Activated CD8-positive, alpha-beta memory T cell treated with anti-CD3 and anti-CD28 coated beads, Interleukin-2, amount 10 ng/mL, durations not matched to agents 7 days and 5 days (primary cell): ENCODE measurements at places on chromosomes 1 and 21.

- no peak for DNase-seq
- H3K27ac ChIP-seq = no peak overlapping the region
Measured at GRCh38 chr21:16312321-16312720, 582.5 kb downstream of the USP25 start.

DNA sequence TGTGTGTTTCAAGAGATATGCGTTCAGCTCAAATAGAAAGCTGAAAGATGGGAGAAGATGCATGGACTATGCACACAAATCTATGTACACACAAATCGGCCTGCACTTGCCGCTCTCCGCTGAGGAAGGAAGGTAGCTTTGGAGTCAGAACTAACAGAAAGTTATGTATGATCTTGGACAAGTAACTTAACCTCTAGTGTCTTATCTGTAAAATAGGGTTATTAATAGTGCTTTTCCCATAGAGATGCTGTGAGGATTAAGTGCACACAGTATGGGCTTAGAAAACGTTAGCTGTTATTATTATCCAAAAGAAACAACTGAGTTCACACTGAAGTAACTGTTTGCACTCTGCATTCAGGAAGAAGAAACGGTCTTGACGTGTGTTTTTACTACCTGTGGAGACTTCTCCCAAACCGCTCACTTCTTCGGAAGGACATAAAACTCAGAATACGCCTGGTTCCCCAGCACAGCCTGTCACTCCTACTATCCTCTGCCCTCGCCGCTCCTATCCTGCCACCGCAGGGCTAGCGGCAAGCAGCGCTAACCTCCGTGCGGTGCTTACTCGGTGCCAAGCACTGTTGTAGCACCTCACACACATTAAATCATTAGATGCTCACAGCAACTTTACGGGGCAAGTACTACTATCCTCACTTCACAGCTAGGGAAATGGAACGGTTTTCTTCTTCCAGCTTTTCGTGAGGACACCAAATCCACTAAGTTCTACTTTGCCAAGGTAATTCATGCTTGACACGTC, 1.3 kb downstream of the TGFBR3 start:
- H3K4me1 ChIP-seq = peaks cover 31% of the 10 kb centered on the region
- no peaks in the 10 kb centered on the region for H3K36me3 ChIP-seq
- H3K27me3 ChIP-seq = peaks cover 30% of the 10 kb centered on the region
- peak; percentile 58 for DNase-seq
- peak overlapping the region; percentile 26 for H3K27ac ChIP-seq

- no peak for DNase-seq
- no peak overlapping the region for H3K27ac ChIP-seq
- no peaks in the 10 kb centered on the region for H3K4me1 ChIP-seq
- no peak overlapping the region for H3K4me3 ChIP-seq
Measured at GRCh38 chr1:118302145-118302544, 117.1 kb upstream of the SPAG17 start.

DNA sequence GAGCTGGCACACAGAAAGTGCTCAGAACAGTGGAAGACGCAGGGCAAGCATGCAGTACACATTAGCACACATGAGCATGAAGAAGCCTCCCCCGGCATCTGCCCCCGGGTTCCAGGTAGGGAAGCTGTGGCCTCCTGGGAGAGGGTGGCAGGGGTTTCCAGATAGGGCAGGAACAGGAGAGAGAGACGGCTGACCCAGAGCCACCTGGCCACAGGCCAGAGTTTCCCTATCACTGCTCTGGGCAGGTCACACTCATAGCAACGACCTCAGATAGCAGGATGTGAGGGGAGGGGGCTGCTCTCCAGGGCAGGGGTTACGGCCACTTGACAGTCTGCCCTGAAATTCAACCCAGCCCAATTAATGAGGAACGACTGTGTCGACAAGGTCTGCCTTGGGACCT, 36.6 kb downstream of the GLIS1 start:
- peaks cover 1% of the 10 kb centered on the region for H3K4me1 ChIP-seq
- H3K36me3 ChIP-seq = no peaks in the 10 kb centered on the region
- H3K27ac ChIP-seq = no peak overlapping the region
- no peak for DNase-seq

- no peak overlapping the region for H3K4me3 ChIP-seq
- H3K4me1 ChIP-seq = peaks cover 28% of the 10 kb centered on the region
- H3K36me3 ChIP-seq = peaks cover 41% of the 10 kb centered on the region
- DNase-seq = no peak
- no peak overlapping the region for H3K27ac ChIP-seq
Measured at GRCh38 chr1:26705788-26706311, 10.0 kb downstream of the ARID1A start.

DNA sequence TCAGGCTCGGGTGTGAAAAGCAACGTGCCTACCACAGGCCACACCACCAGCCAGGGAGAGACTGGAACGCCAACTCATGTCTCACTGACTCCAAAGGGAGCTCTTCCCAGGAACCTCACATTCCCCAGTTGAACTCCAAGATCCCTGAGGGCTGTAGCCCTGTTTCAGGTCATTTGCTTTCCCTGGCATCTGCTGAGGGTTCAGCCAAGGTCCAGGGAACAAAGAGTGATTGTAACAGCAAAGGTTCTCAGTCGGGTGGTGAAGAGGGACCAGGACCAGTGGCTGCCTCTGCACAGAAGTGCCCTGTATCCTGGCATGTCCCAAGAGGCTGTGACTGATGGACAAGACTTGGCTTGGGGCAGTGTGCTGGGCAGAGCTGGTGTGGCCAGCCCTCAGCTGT, 42.8 kb downstream of the GRIK3 start:
- H3K4me1 ChIP-seq = no peaks in the 10 kb centered on the region
- no peak for DNase-seq
- no peaks in the 10 kb centered on the region for H3K36me3 ChIP-seq
- H3K27me3 ChIP-seq = peaks cover 2% of the 10 kb centered on the region
- H3K27ac ChIP-seq = no peak overlapping the region
- H3K4me3 ChIP-seq = no peak overlapping the region

DNA sequence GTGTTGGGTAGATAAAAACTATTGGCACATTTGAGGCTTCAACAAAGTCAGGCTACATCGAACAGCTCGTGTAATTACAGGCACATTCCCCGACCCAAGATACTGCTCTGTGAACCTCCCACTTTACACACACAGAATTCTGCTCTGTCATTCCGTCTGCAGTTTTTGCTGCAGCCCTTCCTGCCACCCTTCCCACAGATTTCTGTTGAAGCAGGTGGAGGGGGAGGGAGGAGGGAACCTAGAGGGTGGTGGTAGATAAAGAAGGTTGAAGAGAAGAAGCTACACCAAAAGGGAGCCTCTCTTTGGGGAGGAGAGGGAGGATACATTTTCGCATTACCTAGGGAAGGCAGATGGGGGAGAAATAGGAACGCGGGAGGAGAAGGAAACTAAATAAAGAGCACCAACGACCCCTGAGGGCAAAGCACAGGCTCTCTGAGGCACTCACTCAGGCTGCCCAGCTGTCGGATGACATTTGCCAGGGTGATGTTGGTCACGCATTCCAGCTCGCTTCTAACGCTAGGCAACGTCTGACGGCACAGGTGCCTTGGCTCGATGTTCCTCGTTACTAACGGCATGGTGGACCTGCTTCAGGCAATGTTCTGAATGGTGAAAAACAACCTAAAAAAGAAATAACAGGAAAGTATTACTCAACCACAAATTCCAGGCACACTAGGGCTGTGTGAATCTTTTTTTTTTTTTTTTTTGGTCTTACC, 36.0 kb downstream of the GPR3 start:
- H3K27ac ChIP-seq = peak overlapping the region; percentile 14
- H3K4me3 ChIP-seq = no peak overlapping the region
- no peak for DNase-seq

- no peak overlapping the region for H3K4me3 ChIP-seq
- H3K27ac ChIP-seq = no peak overlapping the region
- no peak for DNase-seq
- H3K4me1 ChIP-seq = no peaks in the 10 kb centered on the region
- no peaks in the 10 kb centered on the region for H3K36me3 ChIP-seq
Measured at GRCh38 chr1:164926107-164926506, 367.1 kb downstream of the PBX1 start.

GRCh38 chr1:43706598-43707189, 642 bp upstream of the ST3GAL3 start:
- DNase-seq = peak; percentile 47
- no peaks in the 10 kb centered on the region for H3K27me3 ChIP-seq
- H3K36me3 ChIP-seq = peaks cover 22% of the 10 kb centered on the region
- peak overlapping the region; percentile 74 for H3K27ac ChIP-seq
- H3K4me1 ChIP-seq = peaks cover 44% of the 10 kb centered on the region

GRCh38 chr1:163777205-163777604, 455.5 kb downstream of the NUF2 start:
- no peaks in the 10 kb centered on the region for H3K36me3 ChIP-seq
- H3K27ac ChIP-seq = no peak overlapping the region
- H3K4me3 ChIP-seq = no peak overlapping the region
- H3K27me3 ChIP-seq = no peaks in the 10 kb centered on the region
- H3K4me1 ChIP-seq = no peaks in the 10 kb centered on the region

DNA sequence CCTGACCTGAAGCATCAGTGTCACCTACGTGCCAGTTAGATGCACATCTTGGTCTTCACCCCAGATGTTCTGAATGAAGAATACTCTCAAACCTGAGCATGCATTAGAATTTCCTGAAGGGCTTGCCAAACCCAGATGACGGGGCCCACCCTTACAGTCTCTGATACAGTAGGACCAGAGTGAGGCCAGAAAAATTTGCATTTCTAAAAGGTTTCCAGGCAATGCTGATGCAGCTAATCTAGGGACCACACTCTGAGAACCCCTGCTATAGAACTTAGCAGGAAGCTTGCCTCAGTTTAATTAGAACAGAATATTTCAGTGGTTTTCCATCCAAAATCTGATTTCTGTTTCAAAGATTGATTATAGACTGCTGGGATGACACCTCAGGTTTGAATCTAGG, 9.9 kb upstream of the CTBS start:
- no peaks in the 10 kb centered on the region for H3K27me3 ChIP-seq
- H3K36me3 ChIP-seq = peaks cover 10% of the 10 kb centered on the region
- H3K4me3 ChIP-seq = no peak overlapping the region
- DNase-seq = no peak
- peaks cover 1% of the 10 kb centered on the region for H3K4me1 ChIP-seq

GRCh38 chr1:221230605-221231004, 351.4 kb downstream of the HLX start:
- no peak overlapping the region for H3K27ac ChIP-seq
- H3K36me3 ChIP-seq = no peaks in the 10 kb centered on the region
- no peak for DNase-seq
- no peaks in the 10 kb centered on the region for H3K27me3 ChIP-seq
- no peak overlapping the region for H3K4me3 ChIP-seq

DNA sequence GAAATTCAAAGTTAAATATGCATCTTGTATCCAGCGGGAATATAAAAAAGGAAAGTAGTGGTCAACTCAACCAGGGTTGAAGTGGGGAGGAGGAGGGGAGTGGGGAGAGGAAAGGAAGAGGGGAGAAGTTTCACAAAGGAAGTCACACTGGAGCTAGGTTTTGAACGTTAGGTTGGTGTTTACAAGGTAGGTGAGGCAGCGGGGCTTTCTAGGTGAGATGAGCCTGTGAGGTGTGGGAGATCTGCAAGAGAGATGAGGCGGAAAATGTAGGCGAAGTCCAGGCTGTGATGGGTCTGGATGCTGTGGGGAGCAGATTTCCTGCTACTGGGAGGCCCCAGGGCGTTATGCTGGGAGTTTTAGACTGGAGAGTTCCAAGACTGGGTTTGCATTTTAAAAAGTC, 36.1 kb upstream of the IL20 start:
- peaks cover 7% of the 10 kb centered on the region for H3K27me3 ChIP-seq
- DNase-seq = no peak
- H3K4me1 ChIP-seq = peaks cover 58% of the 10 kb centered on the region
- H3K4me3 ChIP-seq = no peak overlapping the region
- no peaks in the 10 kb centered on the region for H3K36me3 ChIP-seq
- peak overlapping the region; percentile 77 for H3K27ac ChIP-seq

GRCh38 chr1:67274623-67275325, 32.9 kb upstream of the IL12RB2 start:
- peaks cover 28% of the 10 kb centered on the region for H3K36me3 ChIP-seq
- no peaks in the 10 kb centered on the region for H3K27me3 ChIP-seq
- DNase-seq = peak; percentile 46
- H3K27ac ChIP-seq = peak overlapping the region; percentile 34
- peaks cover 22% of the 10 kb centered on the region for H3K4me1 ChIP-seq
- no peak overlapping the region for H3K4me3 ChIP-seq

GRCh38 chr1:47507881-47508701, 70.2 kb downstream of the FOXD2 start:
- DNase-seq = no peak
- peaks cover 2% of the 10 kb centered on the region for H3K4me1 ChIP-seq
- peaks cover 2% of the 10 kb centered on the region for H3K36me3 ChIP-seq
- H3K27me3 ChIP-seq = peaks cover 72% of the 10 kb centered on the region
- no peak overlapping the region for H3K4me3 ChIP-seq

GRCh38 chr1:223216531-223217205, 73.6 kb upstream of the TLR5 start:
- no peaks in the 10 kb centered on the region for H3K4me1 ChIP-seq
- H3K27ac ChIP-seq = no peak overlapping the region
- H3K36me3 ChIP-seq = no peaks in the 10 kb centered on the region
- no peak overlapping the region for H3K4me3 ChIP-seq
- peak; percentile 19 for DNase-seq

DNA sequence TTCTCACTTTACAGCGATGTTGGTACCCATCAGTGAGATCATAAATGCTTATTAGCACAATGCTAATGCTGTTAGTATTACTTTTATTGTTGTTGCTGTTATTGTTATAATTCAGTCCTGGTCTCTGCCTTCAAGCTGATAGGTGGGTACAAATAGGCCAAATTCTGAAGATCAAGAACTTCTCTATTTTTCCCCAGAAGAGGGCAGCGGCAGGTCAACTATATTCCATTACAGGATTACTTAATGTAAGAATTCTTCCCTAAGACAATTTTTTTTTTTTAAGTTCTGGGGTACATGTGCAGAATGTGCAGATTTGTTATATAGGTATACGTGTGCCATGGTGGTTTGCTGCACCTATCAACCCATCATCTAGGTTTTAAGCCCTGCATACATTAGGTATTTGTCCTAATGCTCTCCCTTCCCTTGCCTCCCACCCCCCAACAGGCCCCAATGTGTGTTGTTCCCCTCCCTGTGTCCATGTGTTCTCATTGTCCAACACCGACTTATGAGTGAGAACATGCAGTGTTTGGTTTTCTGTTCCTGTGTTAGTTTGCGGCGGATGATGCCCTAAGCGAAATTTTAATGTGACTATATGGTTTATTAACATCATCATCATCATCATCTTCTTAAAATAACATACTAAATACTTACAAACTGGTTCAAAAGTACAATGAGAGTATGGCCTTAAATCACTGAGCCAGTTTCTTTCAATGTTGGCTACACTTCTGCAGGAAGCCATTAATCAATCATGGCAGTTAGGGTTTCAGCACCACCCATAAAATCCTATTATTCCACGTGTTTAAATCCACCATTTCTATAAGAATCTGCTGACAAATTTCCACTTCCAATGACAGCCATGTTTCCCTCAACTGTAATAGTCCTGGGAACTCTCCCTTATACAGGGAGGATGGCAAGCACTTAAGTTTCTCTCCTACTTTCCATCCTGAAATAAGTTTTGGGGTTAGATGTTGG, 19.2 kb downstream of the SLC19A2 start:
- no peaks in the 10 kb centered on the region for H3K27me3 ChIP-seq
- H3K27ac ChIP-seq = no peak overlapping the region
- no peak for DNase-seq
- H3K4me1 ChIP-seq = peaks cover 6% of the 10 kb centered on the region
